Placental epithelial cell (primary cell): ENCODE measurements at places on chromosomes 13 and 19. TPM values are rescaled to one million over a fixed set of nuclear protein-coding genes. Genes with fewer than 3 reads are reported as not detected.

The ZNF709 gene
- 5.1 and 6.7 TPM in 2 replicates for total RNA-seq

The ZNF541 gene
- total RNA-seq = 2.7 and 7.5 TPM in 2 replicates

The CD79A gene
- 0.87 TPM in 1 of 2 replicates, not detected in the other for total RNA-seq

The SIGLEC11 gene
- 0.22 TPM in 1 of 2 replicates, not detected in the other for total RNA-seq

The DMRTC2 gene
- total RNA-seq = not detected in 2 replicates

The HNRNPUL1 gene
- total RNA-seq = 133 and 139 TPM in 2 replicates
